Eye (tissue), 1 donor: ENCODE measurements at places on chromosomes 2 and 18.

DNA sequence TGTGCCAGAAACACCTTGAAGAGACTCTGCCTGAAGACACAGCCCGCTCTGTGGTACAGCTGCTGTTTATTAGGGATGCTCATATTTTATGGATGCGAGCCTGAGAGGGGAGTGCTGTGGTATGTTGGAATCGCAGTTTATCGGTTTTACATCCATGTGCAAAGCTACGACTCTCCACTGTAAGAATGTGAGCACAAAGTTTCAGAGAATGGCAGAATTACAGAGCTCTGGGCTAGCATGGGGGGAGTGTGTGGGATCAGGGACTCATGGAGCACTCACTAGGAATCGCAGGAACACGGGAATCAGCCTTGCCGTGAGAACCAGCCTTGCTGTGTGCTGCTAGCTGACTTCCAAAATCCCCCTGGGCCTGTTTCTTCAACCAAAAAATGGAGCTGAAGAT is 199.9 kb downstream of the RNF144A start:
- no peak for DNase-seq

- no peak for DNase-seq
Observed at GRCh38 chr2:64325477-64325851, 128.5 kb upstream of the LGALSL start.

DNA sequence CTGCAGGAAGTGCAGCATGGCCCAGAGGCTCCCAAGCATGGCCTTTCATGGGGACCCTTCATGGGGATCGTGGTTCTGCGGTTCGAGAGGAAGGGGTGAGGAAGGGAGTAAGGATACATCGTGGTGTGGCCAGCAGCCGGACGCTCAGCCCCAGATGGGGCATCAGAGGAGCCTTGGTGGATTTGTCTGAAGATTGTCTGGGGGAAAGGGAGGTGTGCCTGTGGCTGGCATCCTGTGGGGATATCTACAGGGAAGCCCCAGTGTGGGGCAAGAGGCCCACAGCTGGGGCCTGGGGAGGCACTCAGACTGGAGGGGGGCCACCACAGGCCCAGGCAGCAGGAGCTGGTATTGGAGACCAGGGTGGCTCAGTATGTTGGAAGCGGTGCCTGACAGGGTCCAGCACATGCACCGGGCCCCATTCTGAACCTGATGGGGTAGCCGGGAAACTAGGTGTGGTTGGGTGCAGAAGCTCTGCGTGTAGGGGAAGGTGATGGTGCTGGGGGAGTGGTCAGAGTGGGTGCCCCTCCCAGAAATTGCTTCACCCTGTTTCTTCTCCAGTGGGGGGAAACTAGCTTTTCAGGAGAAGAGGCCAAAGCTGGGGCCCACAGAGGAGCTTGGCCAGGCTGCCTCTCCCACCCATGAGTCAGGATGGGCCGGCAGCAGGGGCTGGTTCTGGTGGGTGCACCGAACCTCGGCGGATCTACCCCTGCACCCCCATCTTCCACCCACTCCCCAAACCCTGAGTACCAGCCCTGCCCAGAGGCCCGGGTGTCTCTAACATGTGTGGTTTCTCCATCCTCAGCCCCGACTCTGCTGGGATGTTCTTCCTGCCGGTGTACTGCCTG is 274.4 kb upstream of the HDAC4 start:
- no peak for DNase-seq

DNA sequence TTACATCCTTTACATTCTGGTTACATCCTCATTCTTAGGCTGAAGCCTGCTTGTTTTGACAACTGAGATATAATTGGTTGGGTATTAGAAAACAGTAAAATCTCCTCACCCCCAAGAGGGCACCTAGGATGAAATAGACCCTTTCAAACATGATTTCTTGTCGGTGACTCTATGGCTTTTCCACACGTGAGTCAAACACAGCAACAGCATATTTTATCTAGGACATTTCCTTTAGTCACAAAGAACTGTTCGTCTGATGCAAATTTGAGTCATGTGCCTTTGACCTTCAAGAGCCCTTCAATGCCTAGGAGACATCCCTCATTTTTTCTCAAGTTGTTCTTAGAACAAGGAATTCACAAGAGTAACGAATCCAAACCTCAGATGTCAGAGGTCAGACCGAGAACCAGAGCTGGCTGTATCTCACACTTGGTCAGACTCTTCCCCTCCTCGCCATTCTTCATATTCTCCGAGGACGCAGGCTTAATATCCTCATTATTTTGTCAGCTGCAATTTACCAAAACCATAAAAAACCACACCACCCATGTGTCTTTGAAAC is 60.5 kb upstream of the ALKAL2 start:
- no peak for DNase-seq

- DNase-seq, result peak; percentile 87
Observed at GRCh38 chr2:1972422-1972821, 228.1 kb upstream of the PXDN start.

DNA sequence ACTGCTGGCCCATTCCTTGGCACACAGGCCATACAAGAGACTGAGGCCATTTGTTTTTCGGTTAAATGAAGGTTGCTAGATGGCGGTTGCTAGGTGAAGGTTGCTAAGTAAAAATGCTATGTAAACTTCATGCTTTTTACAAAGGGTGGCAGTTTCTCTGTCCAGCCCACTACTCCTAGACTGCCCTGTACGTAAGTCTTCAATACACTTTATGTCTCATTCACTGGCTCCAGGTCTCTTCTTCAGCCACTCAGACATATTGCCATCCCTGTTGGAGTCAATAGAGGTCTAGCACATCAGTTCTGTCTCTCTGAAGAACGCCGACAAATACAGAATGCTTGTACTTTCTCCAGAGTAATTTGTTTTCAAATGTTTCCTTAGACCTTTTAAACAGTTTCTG is 370.9 kb upstream of the RND3 start:
- DNase-seq, result no peak

DNA sequence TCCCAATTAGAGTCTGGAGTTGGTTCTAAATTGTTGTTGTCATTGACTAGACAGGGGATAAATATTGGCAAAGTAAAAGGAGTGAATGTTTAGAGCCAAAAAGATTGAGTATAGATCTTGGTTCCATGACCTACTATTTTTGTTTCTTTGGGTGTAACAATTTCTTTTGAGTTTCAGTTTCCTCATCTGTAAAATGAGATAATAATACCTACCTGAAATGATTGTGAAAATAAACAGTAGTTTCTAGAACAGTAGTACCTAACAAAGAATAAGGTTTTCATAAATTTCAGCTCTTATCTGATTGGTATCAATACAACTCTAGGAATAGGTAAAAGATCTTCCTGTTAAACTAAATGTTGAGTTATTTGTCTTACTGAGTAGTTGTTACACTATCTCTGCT is 56.8 kb downstream of the PMS1 start:
- no peak for DNase-seq

- DNase-seq, result no peak
Observed at GRCh38 chr18:46767217-46767616, 10.4 kb upstream of the ST8SIA5 start.

DNA sequence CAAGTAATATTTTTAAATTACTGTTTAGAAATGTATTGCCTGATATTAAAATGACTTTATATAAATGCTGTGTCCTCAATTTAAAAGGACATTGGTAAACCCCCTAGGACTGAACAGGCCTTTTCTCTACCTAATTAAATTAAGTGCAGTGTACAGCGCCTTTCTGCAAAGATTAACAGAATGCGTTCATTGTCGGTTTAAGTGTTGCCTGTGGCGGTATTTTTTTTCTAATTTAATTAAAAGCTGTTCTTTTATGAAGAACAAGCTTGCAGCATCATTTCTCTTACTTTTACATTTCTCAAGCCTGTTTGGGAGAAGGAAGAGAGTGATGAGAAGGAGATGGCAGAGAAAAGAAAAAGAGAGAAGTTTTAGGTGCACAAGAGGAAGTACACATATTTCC is 344.9 kb downstream of the CPS1 start:
- no peak for DNase-seq

GRCh38 chr2:63589148-63589958 is 590 bp downstream of the MDH1 start:
- peak; percentile 59 for DNase-seq
